ENCODE measurements at places on chromosomes 7 and 10.

GRCh38 chr10:131496351-131497052 is 185.0 kb upstream of the TCERG1L start:
- no peak for DNase-seq

DNA sequence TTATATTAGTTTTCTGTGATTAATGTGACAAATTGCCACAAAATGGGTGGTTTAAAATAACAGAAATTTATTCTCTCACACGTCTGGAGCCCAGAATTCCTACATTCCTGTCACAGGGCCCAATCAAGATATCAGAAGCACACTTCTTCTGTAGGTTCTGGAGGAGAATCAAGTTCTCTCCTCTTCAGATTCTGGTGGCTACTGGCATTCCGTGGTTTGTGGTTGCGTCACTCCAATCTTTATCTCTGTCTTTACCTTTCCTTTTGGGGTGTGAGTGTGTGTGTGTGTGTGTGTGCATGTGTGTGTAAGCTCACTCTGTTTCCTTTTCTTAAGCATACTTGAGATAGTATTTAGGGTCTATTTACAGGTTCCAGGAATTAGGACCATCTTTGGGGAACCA is 115.5 kb upstream of the DKK1 start:
- no peak for DNase-seq

DNA sequence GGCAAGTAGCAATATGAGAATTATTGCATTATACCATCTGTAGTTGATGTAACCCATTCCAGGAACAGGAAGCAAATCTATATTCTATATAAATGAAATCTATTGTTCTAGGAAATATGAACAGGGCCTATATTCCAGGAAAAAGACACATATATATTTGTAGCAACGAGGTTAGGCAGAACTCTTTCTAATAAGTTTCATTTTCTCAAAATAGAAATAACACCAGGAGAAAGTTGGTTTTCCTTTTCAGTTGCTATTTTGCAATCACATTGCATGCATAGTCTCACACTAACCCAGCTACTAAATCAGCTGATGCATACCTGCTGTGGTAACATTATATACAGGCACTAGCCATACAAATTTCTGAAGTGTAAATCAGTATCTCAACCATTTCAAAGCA is 6.2 kb upstream of the IFIT2 start:
- DNase-seq: no peak

DNA sequence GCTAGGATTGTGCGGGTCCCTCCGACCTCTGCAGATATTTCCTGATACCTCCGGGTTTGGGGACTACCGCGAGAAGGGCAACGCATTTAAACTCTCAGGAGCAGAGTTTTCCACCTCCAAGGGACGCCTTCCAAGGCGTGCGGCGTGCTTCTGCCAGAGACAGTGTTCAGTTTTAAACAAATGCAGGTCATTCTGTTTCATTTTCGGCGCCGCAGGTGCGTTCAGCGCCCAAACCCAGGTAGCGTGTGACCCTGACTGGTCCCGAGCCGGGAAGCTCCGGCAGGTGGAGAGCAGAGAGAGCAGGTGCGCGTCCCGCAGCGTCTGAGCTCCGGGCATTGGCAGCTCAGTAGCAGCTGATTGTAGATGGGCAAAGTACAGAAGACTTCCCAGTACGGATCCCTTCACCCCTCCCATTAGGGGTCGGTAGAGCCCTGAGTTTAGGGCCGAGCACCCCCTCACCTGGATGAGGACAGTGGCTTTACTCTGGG is 1.4 kb upstream of the CYP26A1 start:
- no peak for DNase-seq

GRCh38 chr7:114298011-114298410 is 116.6 kb upstream of the FOXP2 start:
- no peak for DNase-seq

GRCh38 chr7:4734587-4735345 is 40.7 kb upstream of the AP5Z1 start:
- DNase-seq: no peak

DNA sequence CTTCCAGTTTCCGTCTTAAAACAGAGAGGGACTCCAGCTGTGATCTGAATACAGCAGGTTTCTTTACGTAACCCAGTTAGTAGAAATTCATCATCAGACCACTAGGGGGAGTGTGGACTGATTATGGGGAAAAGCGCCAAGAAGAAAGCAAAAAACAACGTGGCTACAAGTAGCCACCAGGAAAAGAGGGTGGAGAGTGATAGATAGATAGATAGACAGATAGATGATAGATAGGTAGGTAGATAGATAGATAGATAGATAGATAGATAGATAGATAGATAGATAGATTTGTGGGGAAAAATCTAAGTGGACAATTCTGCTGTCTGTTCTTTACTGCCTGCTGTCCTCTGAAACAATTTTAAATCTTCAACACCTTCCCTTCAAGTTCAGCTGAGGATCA is 12.7 kb upstream of the AKR1B10 start:
- no peak for DNase-seq
